ENCODE measurements at places on chromosomes 2 and 18. TPM values are rescaled to one million over a fixed set of nuclear protein-coding genes. Genes with fewer than 3 reads are reported as not detected.
A peak's percentile ranks its signal among the peaks of the same experiment; 100 is the strongest.

- no peak for DNase-seq
These were observed 65.2 kb downstream of the POU3F3 start for GRCh38 chr2:104919127-104919526.

GRCh38 chr2:168703926-168704325 lies 98.5 kb upstream of the NOSTRIN start:
- DNase-seq, result no peak

DNA sequence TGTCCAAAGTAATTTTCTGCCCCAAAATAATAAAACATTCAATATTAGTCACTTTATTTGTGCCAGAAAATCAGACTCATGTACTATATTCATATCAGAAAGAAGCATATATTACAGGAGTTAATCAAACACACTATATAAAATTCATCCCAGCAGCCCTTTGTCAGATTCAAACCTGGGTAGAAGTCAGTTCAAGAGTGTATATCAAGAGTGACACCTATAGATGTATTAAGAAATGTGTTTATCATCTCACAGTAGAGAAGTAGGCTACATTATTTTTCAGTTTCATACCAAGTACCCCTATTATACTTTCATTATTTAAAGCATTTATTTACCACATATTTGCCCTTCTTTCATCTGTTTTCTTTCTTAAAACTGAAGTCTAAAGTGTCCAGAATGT lies 193.2 kb upstream of the DDX18 start:
- DNase-seq, result no peak

GRCh38 chr2:162058973-162059668 lies 14.9 kb downstream of the DPP4 start:
- DNase-seq, result no peak

- DNase-seq, result no peak
These were observed 116.7 kb downstream of the EIPR1 start for GRCh38 chr2:3260959-3261358.

DNA sequence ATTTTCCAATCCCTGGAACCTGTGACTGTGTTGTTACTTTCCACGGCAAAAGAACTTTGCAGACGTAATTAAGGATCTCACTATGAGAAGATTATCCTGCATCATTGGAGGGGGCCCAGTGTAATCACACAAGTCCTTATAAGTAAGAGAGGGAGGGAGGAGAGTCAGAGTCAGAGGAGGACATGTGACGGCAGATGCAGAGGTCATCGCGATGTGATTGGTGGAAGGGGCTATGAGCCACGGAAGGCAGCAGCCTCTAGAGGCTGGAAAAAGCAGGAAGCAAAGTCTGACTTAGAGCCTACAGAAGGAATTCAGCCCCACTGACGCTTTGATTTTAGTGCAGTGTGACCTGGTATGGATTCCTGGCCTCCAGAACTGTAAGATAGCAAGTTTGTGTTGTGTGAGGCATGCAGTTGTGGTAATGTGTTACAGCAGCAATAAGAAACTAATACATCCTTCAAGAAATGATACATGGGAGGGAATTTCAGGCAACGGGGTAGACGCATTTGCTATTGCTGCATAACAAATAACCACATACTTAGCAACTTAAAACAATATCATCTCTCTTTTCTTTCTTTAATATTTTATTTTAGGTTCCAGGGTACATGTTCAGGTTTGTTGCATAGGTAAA lies 112.7 kb upstream of the SERPINE2 start:
- DNase-seq, result no peak

DNA sequence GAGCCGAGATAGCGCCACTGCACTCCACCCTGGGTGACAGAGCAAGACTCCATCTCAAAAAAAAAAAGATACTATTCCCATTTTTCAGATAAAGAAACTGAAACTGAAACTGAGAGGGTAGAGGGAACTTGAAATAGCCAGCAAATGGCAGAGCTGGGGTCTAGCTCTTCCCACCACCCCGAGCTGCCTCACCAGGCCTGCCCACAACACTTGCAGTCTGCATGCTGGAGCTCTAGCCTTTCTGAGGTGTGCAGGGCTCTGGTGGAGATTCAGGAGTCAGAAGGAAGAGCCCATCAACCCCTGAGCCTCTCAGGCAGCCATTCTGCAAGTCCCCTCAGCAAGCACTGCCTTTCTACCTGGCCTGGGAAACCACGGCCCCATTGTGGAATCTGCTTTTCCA lies 14.3 kb downstream of the EDAR start:
- no peak for DNase-seq

GRCh38 chr2:121149384-121149783 lies 135.6 kb downstream of the TFCP2L1 start:
- no peak for DNase-seq

GRCh38 chr2:169495310-169495928 lies 14.1 kb upstream of the KLHL41 start:
- no peak for DNase-seq

- DNase-seq, result no peak
These were observed 24.2 kb upstream of the SCYGR1 start for GRCh38 chr2:227411990-227412350.

- DNase-seq, result no peak
These were observed 483.1 kb downstream of the DPP10 start for GRCh38 chr2:114925296-114926255.

GRCh38 chr2:20150806-20151571 lies 73.9 kb downstream of the SDC1 start:
- no peak for DNase-seq

GRCh38 chr2:98507891-98508708 lies 63.4 kb downstream of the INPP4A start:
- DNase-seq, result no peak

DNA sequence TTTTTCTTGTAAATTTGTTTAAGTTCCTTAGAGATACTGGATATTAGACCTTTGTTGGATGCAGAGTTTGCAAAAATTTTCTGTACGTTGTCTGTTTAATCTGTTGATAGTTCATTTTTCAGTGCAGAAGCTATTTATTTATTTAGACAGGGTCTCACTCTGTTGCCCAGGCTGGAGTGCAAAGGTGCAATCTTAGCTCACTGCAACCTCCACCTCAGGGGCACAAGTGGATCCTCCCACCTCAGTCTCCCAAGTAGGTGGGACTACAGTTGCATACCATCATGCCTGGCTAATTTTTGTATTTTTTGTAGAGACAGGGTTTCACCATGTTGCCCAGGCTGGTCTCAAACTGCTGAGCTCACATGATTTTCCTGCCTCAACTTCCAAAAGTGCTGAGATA lies 568.2 kb upstream of the REG3G start:
- no peak for DNase-seq

DNA sequence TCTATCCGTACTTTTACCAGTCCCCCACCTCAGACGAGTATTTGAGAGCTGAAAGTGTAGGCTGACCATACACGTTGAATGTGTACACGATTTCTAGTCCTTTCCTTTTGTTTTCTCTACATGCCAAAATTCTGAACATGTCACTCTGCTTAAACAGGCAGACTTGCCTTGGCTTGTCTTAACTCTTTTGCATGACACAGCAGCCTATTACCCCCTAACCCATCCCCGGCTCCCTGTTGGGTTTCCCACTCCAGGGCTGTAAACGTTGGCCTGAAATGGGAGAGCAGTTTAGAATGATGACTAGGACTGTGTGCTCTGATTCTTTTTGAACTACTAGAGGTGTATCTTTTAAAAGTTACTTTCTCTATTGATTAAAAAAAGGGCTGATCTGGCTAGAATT lies 19.1 kb downstream of the MTCL1 start:
- no peak for DNase-seq

DNA sequence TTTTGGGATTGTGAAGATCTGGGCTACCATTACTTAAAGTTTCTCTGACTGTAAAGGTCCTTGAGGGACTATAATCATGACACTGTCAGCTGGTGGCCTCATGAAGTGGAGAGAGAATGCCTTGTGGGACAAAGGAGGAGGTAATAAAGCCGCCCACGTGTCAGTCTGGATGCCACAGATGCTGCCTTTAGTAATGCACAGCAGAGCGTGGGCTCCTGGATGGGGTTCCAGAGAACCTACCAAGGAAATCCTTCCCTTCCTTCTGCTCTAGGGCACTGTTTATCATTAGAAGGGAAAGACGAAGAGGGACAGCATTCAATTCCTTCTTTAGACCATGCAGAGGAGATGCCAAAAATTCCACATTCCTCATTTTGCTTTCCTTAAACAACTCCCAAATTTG lies 63.5 kb downstream of the COL5A2 start:
- no peak for DNase-seq

DNA sequence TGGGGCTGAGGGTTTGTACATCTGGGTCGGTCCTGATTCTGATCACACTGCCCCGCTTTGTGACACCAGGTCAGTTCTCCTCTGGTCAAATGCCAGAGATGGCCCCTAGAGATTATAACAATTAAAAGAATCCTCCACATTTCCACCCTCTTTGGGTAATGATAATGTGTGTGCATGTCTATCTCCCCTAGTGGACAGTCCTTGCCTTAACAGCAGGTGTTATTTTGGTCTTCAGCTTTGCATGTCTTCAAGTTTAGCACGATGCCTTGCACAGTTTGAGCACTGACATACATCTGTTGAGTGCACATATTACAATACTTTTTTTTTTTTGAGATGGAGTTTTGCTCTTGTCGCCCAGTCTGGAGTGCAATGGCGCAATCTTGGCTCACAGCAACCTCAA lies 25.7 kb upstream of the COX7A2L start:
- DNase-seq, result no peak

DNA sequence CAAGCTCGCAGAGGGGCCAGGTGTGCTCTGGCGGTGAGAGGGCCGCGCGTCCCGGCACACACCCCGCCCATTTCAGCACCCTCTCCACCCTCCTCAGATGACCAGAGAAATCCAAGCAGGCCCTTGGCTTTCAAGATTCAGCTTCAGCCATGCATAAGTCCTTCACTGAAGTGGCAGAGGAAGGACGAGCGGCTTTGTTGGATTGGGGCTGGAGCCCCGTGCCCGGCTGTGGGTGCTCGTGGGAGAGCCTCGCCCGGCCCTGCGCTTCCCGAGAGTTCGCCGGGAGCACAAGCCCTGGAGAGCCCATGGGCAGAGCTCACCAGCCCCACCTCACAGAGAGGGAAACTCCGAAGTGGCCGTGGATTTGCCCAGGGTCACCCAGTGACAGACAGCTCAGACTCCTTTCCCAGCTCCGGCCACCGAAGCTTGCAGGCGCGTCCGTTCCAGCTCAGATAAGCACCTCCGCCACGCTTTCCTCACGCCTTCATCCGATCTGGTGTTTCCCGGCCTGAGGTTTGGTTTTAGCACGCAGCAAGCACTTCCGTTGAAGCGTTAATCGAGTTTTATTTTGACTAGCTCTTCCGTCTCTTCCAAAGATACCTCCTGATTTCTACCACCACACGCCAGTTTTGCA lies 45.6 kb upstream of the MTCL1 start:
- no peak for DNase-seq

GRCh38 chr18:66833646-66834045 lies 229.8 kb upstream of the CDH19 start:
- no peak for DNase-seq

GRCh38 chr2:237161189-237161588 lies 75.5 kb downstream of the COPS8 start:
- DNase-seq, result peak; percentile 38

GRCh38 chr2:33791625-33792024 lies 192.5 kb upstream of the FAM98A start:
- DNase-seq, result no peak

GRCh38 chr2:111209045-111209514 lies 88.4 kb downstream of the BCL2L11 start:
- no peak for DNase-seq

DNA sequence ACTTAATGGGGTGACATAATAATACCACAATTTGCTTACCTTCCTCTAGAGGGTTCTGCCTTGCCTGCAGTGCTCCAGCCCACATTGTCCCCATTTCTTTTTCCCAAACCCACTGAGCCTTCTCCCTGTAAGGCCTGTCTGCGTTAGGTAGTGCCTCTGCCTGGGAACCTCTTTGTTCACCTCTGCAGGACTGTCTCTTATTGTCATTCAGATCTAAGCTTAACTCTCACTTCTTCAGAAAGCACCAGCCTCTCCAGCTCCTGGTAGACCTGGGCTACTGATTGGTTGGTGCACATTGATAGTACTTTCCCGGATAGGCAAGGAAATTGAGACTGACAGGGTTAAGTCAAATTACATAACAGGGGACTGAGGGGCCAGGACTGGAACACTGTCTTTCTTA lies 49.1 kb downstream of the CCDC85A start:
- DNase-seq, result no peak

DNA sequence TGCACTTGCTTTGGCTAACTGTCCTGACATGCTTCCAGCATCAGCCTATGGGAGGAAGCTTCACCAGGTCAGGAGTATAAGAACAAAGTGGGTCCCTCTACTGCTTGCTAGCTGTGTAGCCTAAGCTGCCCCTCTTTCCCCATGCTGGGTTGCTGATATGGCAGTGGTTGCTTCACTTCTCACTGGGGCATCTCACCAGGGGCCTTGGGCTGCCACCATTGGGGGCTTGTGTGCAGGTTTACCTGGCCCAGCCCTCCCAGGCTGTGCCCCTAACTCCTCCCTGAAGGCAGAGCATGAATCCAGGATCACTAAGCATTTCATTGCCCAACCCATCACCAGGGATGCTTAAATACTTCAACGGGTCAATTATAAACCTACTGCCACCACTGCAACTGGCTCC lies 817.1 kb upstream of the TMEFF2 start:
- DNase-seq, result no peak

GRCh38 chr2:39730685-39731302 lies 48.3 kb downstream of the THUMPD2 start:
- DNase-seq, result no peak

Gene ZEB2
- total RNA-seq, result 270 TPM

Gene IMPA2
- 12.7 TPM for total RNA-seq

Gene PLA2R1
- 17.8 TPM for total RNA-seq

Gene NGEF
- 47.6 TPM for total RNA-seq

Gene IL1RL1
- 6.1 TPM for total RNA-seq

Gene STARD6
- not detected for total RNA-seq

Gene PTCD3
- 64.1 TPM for total RNA-seq

All from tibial nerve (tissue), 4 donors.